Hepatocyte (in vitro differentiated cells): ENCODE measurements at places on chromosomes 6 and 20.

GRCh38 chr20:48196486-48196885 lies 411.2 kb upstream of the SULF2 start:
- no peak for DNase-seq

DNA sequence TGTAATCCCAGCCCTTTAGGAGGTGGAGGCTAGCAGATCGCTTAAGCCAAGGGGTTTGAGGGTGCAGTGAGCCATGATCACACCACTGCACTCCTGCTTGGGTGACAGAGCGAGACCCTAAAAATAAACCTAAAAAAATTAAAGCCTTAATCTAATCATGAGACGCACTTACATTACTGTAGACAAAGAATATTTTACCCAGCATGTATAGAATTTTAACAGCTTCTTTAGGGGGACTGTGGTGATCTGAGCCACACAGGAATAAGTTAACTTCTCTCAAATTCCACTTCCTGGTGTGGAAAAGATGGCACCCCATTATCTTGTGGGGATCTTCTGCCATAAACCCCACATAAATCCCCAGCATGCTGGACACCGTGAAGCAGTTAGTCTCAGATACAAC lies 2.3 kb upstream of the OOEP start:
- no peak for DNase-seq

DNA sequence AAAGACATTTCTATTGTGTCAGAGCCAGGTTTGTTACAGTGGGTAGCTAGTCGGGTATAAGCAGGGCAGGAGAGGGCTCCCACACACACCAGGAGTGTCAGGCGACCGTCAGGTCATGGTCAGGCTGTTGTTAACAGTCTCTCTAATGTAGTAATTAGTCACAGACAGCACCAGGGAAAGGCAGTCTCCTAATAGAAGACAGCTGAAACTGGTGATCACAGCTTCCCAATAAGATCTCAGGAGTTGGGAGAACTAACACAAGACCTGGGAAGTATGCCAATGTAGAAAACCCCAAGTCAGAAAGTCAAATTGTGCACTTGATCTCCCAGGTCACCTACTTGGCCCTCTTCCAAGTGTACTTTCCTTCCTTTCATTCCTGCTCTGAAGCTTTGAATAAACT lies 53.0 kb upstream of the GPR6 start:
- no peak for DNase-seq

GRCh38 chr6:38067263-38067980 lies 247.9 kb downstream of the ZFAND3 start:
- DNase-seq: no peak

- no peak for DNase-seq
Measured at GRCh38 chr6:42405021-42405420, 46.7 kb downstream of the TRERF1 start.

- DNase-seq: no peak
Measured at GRCh38 chr20:37531856-37532255, 4.2 kb upstream of the BLCAP start.

DNA sequence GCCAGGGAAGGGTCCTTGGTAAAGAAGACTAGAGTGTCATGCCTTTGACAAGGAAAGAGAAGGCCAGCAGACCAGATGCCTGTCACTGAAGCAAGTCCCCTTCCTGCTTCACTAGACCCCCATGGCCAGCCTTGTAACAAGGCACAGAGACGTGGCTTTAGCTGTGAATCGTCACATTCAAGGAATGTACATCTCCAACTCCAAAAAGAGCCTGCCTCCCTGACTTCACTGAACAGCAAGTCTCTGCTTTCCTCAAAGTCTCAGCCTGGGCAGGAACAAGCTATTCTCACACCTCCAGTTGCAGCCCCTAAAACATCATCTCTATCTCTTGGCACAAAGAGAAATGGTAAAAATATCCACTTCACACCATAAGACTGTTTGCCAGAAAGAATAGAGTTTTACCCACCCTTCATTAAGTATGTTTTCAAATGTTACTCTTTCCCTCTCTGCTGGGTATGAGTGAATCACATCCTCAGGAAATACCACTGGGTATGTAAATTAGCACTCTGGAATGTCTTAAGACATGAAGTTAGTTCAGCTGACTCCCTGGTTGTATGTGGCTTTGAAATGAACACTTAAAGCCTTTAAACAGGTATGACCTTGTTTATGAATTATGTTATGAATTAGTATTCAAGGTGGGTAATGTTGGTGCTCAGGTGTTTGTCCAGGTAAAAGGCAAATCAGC lies 46.4 kb upstream of the NT5E start:
- DNase-seq: peak; percentile 28

- no peak for DNase-seq
Measured at GRCh38 chr6:3848380-3848779, 793 bp upstream of the FAM50B start.

GRCh38 chr20:5135363-5136012 lies 8.7 kb downstream of the CDS2 start:
- no peak for DNase-seq

DNA sequence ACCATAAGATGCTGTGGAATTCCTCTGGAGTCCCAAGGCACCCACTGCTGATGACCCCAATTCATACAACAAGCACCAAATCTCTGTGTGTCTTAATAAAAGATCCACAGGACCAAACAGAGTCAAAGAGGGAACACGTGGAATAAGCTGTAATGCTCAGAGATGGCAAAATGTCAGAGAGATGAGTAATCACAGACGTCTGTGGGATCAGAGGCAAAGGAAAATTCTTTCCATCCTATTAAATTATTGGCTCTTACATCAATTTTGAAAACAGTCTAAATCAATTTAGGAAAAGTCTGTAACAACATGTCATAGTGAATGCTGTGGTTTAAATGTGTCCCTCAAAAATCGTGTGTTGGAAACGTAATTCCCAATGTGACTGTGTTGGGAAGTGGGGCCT lies 17.5 kb upstream of the SAMD3 start:
- DNase-seq: peak; percentile 13

DNA sequence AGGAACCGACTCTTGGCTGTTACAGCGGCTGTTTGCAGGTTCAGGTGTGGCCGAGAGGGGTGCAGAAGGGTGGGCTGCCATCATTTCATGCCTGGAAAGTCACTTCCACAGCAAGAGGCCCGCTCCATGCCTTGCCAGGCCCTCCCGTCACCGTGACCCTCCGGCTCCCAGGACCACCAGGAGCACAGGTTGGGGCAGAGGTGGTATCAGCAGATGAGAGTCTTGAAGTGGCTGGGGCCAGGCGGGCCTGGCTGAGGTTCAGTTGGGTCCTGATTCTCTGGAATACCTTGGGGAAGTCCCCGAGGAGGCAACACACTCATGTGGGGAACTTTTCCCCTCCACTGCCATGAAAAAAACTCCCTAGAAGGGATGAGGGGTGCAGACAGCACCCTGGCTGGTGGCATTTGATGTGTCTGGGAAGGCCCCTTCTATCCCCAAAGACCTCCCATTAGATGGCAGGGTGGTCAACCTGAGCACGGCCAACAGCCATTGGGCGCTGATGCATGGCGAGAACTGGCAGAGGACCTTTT lies 34.2 kb upstream of the IRF4 start:
- no peak for DNase-seq

- no peak for DNase-seq
Measured at GRCh38 chr20:1267809-1268374, 1.8 kb downstream of the SNPH start.

GRCh38 chr6:40909811-40910210 lies 129.2 kb downstream of the UNC5CL start:
- no peak for DNase-seq

DNA sequence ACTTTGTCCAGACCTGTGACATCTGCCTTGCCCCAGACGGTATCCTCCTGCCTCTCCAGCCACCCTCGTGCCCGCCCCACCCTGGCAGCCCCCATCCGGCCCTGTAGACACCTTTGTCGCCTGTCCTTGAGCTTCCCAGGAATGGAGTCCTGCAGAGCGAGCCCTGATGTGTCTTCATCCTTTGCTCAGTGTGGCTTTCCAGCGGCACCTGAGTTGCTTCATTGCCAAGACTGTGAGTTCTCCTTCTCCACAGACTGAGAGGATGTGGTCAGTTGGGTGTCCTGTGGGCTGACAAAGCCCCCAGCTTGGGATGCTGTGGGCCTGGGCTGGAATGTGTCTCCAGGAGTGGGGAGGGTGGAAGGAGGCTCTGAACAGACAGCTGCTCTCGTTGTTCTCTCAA lies 1.7 kb upstream of the CST4 start:
- no peak for DNase-seq

DNA sequence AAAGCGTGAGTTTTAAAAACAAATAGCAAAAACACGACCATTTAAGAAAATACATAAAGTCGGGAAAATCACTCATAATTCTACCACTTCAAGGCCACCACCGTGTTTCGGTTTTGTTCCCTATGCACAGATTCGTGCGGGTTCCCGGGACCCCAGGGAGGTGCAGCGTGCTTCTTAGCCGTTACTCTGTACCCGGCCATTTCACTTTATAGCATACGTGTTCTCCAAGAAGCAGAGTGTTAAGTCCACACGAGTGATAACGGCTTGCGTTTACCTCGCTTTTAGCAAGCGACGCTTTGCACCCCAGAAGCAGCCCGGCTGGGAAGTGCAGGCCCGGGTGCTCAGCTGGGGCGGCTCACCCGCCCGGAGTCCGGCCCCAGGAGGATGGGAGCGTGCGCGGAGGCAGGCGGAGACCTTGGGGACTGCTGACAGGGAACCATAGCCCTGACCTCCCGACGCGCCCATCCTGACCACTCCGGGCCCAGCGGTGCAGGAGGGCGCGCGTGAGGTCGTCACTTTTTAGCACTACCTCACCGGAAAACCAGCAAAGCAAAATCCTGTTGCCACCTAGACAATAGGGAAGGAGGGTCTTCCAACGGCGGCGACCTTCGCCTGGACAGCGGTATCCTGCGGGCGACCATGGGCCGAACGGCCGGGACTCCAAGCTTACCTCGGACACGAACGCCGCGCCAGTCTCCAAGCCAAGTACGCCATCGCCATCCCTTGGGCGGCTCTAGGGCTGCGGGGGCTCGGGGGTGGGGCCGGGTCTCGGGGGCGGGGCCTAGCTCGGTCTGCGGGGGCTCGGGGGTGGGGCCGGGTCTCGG lies at the start of gene ECI2:
TSS of gene ECI2 (minus strand) at position 735 of the 824 bp plus-strand sequence. CDS start at position 720, 15 bp downstream.
- peak; percentile 76 for DNase-seq

DNA sequence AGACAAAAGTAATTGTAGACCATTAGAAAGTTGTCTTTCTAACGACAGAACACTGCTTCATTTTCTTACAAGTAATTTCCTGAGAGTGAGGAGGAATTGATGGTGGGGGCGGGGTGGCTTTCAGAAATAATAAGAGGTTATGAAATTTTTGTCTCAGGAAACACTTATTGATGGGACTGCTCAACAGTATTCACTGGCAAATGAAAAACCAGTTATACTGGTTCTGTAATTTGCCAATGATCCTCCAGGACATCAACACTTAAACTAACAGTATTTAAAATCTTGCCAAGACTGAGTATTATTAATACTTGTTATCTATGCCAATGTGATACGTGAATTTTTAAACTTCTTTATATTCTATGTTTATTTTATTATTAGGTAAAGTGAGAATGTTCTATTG lies 41.8 kb upstream of the FUT9 start:
- no peak for DNase-seq

DNA sequence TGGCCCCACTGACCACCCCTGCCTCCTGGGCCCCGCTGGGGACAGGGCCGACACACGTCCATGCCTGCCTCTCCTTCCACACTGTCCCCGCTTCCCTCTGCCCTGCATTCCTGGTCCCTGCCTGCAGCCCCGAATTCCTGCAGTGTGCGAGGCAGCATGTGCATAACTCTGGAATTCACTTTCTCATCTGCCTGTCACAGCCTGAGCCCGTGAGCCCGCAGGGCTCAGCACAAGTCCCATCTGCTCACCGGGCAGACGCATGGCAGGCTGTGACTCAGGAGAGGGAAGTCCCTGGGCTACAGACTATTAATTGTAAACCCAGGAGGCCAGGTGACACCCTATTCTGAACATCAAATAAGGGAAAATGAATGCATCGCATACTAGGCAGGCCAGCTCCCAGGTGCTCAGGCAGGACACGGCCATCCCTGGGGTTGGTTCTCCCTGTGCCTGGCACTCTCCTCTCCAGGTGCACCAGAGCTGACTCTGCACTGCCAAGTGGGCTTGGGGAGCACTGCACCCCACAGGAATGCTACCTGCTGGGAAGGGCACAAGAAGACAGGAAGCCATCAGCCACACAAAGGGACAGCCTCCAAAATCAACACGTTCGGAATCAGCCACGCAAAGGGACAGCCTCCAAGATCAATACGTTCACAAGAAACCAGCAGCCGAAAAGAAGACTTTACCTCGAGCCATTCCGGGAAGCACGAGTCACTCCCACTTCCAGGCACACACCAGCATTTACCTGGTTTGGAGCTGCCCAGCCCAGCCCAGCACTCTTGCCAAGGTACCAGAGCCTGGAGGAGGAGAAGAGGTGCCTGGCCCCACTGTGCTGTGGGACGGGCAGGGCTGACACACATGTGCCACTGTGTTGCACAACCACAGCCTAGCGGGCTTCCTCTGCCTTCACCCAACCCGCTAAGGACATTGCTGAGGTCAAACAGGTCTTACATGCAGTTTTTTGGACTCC lies 65.9 kb downstream of the DLL1 start:
- peak; percentile 56 for DNase-seq

DNA sequence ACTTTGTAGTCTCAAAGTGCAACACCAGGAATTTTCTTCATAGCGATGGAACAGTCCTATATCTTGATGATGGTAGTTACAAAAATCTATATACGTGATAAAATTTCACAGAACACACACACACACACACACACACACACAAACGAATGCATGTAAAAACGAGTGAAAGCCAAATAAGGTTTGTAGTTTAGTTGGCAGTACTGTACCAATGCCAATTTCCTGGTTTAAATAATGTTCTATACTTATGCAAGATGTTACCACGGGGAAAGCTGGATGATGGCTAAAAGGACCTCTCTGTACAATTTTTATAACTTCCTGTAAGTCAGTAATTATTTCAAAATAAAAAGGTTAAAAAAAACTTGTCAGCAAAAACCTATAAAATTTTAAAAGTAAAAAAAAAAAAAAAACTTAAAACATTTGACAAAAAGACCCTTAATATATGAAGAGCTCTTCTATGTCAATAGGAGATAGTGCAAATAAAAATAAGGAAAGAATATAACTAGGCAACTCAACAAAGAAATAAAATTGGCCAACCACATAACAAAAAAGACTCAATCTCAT lies 37.6 kb downstream of the PDSS2 start:
- no peak for DNase-seq

DNA sequence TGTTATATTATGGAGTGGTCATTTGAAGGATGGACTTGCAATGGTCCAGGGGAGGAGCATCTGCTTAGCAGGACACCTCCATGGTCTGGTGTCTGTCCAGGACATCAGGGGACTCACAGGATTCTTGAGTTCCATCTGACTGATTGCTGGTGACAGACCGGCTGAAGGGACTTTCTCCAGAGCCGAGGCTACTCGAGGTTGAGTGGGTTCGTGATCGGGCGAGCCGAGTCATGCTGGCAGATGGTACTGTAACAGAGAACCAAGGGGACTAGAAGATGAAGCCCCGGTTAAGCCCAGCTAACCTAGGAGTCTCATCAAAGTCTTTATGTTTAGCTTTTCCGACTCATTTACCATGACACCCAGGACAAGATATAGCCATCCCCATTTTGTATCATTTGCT lies 7.5 kb upstream of the SLA2 start:
- no peak for DNase-seq

- no peak for DNase-seq
Measured at GRCh38 chr6:89690944-89691324, 52.4 kb upstream of the LYRM2 start.

GRCh38 chr20:55667955-55668354 lies 337.4 kb downstream of the CBLN4 start:
- DNase-seq: no peak

GRCh38 chr6:144265061-144265357 lies 20.1 kb upstream of the UTRN start:
- DNase-seq: peak; percentile 28

- peak; percentile 86 for DNase-seq
Measured at GRCh38 chr6:54846243-54846856, at the start of gene FAM83B. Gene FAM83B, plus strand, starts transcription at chr6:54846771. Its CDS starts 23,476 bp downstream, at chr6:54870247.

- no peak for DNase-seq
Measured at GRCh38 chr20:64155258-64156135, 8.8 kb upstream of the MYT1 start.
